Spinal cord (tissue), 10 donors: ENCODE measurements at places on chromosomes 5 and 9. TPM values are rescaled to one million over a fixed set of nuclear protein-coding genes. Genes with fewer than 3 reads are reported as not detected.

Gene PAEP
- not detected for total RNA-seq

Gene TAF11L5
- total RNA-seq, result not detected

Gene LECT2
- not detected for total RNA-seq

Gene CYSRT1
- total RNA-seq, result 0.94 TPM

Gene NAIP
- total RNA-seq, result 47.5 TPM

Gene TTC39B
- total RNA-seq, result 25.2 TPM

Gene TPPP
- total RNA-seq, result 27.9 TPM

Gene NSD1
- total RNA-seq, result 77.2 TPM

Gene TMC1
- total RNA-seq, result 0.89 TPM

Gene DBH
- not detected for total RNA-seq

Gene RAI14
- total RNA-seq, result 36.0 TPM

Gene KIF4B
- 0.11 TPM for total RNA-seq

Gene SPATA31A7
- not detected for total RNA-seq

Gene BTNL3
- total RNA-seq, result not detected

Gene PTGER4
- 13.9 TPM for total RNA-seq

Gene LHX3
- total RNA-seq, result not detected

Gene NIPBL
- 71.9 TPM for total RNA-seq

Gene GABRB2
- 31.1 TPM for total RNA-seq

Gene KCNV2
- total RNA-seq, result not detected

Gene SPINK6
- not detected for total RNA-seq

Gene SLC2A8
- 20.8 TPM for total RNA-seq

Gene NIM1K
- 7.9 TPM for total RNA-seq

Gene SH3RF2
- 0.94 TPM for total RNA-seq

Gene PCDHB10
- 5.9 TPM for total RNA-seq

Gene SLC34A3
- not detected for total RNA-seq

Gene TARS1
- total RNA-seq, result 117 TPM

Gene SURF2
- 10.7 TPM for total RNA-seq

Gene C5orf63
- 8.9 TPM for total RNA-seq

Gene COL23A1
- 2.8 TPM for total RNA-seq

Gene DDX4
- not detected for total RNA-seq

Gene SPATA31C1
- total RNA-seq, result 0.20 TPM

Gene SPOUT1
- total RNA-seq, result 27.7 TPM

Gene ACOT12
- 2.3 TPM for total RNA-seq

Gene VLDLR
- total RNA-seq, result 35.4 TPM

Gene MYMK
- total RNA-seq, result not detected

Gene ATP6V1G1
- total RNA-seq, result 119 TPM

Gene IDNK
- total RNA-seq, result 11.7 TPM

Gene IL9
- total RNA-seq, result not detected
